Right renal cortex interstitium (tissue), 3 donors: ENCODE measurements at places on chromosomes 12 and 14.

GRCh38 chr14:68476212-68477109 is 316.4 kb downstream of the ZFP36L1 start:
- DNase-seq, result no peak

DNA sequence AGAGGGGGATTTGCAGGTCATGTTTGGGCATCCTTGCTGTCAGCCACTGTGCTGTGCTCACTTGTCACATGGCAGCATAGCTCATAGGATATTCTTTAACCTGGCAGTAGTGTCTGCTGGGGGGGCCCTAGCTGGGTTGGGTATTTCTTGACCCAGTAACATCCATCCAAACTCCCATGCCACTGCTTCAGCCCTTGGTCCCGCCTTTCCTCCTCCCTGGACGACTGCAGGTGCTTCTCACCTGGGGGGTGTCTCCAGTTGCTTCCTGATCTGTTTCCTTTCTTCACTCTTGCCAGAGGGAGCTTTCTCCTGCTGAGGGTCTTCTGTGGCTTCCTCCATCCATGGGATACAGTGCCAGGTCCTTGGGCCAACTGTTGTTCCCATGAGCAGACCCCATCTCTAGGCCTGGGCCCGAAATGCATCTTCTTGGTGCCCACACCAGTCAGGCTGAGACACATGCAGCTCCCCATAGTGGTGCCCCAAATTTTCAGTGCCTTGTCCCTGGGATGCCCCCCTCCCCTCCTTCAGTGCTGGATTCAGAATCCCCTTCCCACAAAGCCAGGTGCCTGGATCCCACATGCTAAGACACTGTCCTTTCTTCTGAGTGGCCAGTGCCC is 20.5 kb downstream of the C14orf132 start:
- no peak for DNase-seq

GRCh38 chr12:79300199-79300568 is 390.6 kb downstream of the PAWR start:
- DNase-seq, result no peak

DNA sequence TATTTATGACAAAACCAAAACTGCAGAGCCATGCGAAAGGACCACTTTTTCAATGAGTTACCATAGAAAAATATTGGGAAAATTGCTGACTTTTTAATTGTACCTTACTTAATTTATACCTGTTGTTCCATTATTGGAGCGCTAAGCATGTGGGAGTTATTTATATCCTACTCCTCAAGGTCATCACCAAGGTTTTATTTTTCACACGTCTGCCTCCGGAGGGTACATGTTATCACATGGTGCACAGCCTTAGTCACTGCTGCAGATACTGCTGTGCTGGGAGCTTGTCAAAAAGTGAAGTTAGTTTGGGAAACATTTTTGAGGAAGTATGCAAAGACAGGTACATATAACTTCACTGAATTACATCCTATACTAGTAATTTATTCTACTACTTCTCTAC is 1444.3 kb downstream of the AACS start:
- no peak for DNase-seq

- no peak for DNase-seq
Observed at GRCh38 chr14:68681256-68682011, 111.4 kb downstream of the ZFP36L1 start.

- no peak for DNase-seq
Observed at GRCh38 chr14:59926534-59926933, 6.6 kb downstream of the LRRC9 start.
